ENCODE measurements at places on chromosomes 16 and 17.

- DNase-seq: no peak
Observed at GRCh38 chr16:86002178-86002900, 103.4 kb downstream of the IRF8 start.

GRCh38 chr16:15587152-15587825 is 55.7 kb downstream of the MARF1 start:
- no peak for DNase-seq

GRCh38 chr16:27304881-27305745 is 8.7 kb upstream of the IL4R start:
- no peak for DNase-seq

- no peak for DNase-seq
Observed at GRCh38 chr17:44842748-44843147, 4.9 kb upstream of the HIGD1B start.

All from NCI-H2029 treated with DMSO at 0.1 percent for 48 hours (cell line).